ENCODE measurements at places on chromosomes 13 and 19.
A peak's percentile ranks its signal among the peaks of the same experiment; 100 is the strongest.

DNA sequence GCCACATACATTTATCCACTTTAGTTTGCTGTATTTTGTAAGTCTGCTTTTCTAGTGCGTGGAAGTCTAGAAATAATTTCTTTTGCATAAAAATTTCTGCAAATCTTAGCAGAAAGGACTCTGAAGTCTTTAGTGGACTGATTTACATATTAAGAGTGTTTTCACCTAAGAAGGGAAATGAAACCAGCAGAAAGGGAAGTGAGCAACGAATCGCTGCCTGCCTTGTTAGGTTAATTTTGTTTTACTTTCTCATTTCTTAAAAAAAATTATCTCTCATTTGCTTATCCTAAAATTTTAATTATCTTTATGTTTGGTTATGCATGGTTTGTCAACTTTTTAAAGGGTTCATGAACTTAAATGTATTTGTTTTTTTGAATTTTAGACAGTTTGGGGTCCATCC, 767 bp upstream of the GPR18 start:
- no peak for DNase-seq

- DNase-seq = no peak
These were observed 154.2 kb downstream of the SUCLA2 start for GRCh38 chr13:47846886-47847285.

- DNase-seq = no peak
These were observed at the start of gene CALM3 for GRCh38 chr19:46601318-46602224. TSS of gene CALM3 (plus strand) at chr19:46601330. CDS start at chr19:46601435, 105 bp downstream.

- no peak for DNase-seq
These were observed 13.4 kb downstream of the RB1 start for GRCh38 chr13:48316826-48317510.

GRCh38 chr13:29799041-29799440, 51.4 kb downstream of the UBL3 start:
- DNase-seq = no peak

DNA sequence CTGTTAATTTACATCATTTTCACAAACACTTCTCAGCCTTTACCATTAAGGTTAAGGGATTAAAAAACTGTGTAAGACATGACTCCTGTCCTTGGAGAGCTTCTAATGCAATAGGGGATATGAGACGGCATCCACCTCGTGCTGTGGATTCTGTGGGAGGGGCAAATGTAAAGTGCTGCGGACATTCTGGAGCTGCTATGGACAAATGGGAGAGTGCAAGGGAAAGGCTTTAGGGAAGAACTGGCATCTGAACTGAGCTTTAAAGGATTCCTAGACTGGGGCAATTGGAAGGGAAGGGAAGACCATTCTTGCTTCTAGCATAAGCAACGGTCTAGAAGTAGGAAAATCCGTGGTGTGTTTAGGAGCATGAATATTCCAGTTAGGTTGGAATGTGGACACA, 31.4 kb downstream of the CDADC1 start:
- DNase-seq = no peak

GRCh38 chr13:33139184-33139583, 123.0 kb downstream of the KL start:
- no peak for DNase-seq

- peak; percentile 75 for DNase-seq
These were observed 2.7 kb upstream of the CNN1 start for GRCh38 chr19:11535792-11536595.

DNA sequence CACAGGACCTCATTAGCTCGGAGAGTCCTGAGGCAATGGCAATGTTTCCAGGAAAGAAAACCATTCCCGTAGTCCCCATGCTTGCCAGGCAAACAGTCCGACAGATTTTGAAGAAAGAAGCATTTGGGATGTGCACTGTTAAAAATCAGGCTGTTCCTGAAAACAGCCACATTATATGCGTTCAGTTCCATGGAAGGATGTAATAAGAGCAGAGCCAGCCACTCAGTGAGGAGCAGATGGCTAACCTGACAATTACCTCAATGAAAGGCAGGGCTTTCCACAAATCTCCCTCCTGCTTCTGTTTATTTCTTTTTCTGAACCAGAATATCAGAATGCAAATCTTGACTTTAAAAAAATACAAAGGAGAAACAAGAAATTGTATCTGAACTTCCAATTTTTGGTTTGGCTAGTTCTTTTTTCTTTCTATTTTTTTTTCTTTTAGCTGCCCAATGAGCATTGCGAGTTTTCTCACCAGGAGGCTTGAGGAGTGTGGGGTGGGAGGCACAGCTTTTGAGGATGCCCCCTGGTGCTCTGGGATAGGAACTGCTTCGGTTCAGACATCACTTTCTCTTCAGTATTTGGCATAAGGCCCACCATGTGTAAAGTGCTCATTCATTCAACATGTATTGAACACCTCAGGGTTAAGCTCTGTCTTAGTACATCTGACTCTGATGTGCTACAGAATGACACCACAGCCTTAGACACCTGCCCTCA, 124.2 kb downstream of the TBC1D4 start:
- DNase-seq = no peak

DNA sequence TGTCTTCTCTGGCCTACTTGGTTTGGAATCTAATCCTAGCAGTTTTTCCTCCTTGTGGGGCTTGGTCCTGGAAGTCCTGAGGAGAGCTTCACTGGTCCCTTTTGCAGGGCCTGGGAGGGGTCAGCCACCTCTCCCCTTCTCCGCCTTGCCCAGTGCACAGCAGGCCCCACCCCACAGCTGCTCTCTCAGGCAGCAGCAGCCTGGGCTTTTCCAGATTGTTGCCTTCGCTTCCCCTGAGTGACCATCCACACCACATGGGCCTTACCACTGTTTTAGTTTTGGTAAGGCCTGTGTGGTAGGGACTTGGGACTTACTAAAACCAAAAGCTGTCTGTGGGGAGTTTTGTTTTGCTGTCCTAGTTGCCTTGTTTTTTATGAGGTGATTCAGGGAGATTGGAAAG, 11.5 kb downstream of the MPHOSPH8 start:
- no peak for DNase-seq

DNA sequence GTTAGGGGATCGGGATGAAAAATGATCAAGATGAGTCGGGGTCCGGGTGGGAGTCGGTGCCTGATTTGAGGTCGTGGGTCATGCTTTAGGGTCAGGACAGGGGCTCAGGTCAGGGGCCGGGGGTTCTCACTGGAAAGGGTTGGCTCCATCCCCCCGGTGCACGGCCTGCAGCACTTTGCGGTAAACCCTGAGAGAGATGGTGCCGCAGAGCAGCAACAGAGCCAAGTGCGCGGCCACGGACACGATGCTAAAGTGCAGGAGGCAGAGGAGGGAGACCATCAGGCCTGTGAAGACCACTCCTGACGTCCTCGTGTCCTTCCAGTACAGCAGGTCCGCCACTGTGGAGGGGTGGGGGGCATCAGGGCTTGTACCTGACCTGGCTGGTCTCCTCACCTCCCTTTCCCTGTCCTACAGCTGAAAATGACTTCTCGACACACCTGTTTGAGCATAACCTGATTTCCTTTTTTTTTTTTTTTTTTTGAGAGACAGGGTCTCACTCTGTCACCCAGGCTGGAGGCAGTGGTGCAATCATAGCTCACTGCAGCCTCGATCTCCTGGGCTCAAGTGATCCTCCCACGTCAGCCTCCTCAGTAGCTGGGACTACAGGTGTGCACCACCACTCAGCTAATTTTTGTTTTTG, 7.5 kb downstream of the RTN2 start:
- no peak for DNase-seq

DNA sequence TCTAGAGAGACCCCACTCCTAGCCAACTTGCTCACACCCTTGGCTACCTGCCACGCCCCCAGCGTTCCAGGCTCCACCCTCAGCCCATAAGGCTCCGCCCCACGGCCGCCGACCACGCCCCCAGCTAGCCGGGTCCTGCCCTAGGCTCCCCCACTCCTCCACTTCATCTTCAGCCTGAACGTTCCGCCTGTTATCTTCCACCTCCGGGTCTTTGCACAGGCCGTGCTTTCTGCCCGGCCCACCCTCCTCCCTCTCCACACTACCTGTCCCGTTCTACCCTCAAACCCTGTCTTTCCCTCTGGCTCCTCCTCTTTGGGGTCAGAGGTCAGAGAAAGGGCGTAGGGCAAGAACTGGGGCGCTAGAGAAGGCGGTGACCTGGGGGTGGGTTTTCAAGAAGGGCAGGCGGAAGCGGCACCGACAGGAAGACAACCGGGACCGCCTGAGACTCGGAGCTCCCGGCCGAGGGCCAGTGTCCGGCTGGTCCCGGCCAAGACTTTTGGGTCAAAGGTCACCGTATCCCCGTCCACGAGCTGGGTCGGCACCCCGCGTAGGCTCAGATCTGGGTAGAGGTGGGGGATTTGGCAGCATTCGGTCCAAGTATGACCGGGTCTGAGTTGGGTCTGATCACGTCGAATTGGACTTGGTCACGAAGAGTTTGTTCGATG, 2.2 kb downstream of the PDE4C start:
- no peak for DNase-seq

GRCh38 chr13:37270226-37271001, 164.9 kb upstream of the CSNK1A1L start:
- no peak for DNase-seq

DNA sequence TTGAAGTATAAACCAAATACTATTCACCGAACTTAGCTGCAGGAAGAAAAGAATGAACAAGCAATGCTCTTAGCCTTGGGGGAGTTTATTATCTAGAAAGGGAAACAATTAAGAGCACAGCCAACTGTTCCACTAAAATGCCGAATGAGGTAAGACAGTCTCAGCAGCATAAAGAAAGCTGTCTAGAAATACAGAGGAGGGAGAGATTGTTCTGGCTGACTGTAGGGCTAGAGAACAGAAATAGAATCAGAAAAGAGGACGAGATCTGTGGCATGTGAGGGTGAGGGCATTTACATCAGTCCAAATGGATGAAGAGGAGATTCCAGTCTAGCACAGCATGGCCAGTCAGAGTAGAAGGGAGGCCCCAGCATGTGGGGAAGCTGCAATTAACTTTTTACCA, 56.8 kb upstream of the TNFRSF19 start:
- no peak for DNase-seq

DNA sequence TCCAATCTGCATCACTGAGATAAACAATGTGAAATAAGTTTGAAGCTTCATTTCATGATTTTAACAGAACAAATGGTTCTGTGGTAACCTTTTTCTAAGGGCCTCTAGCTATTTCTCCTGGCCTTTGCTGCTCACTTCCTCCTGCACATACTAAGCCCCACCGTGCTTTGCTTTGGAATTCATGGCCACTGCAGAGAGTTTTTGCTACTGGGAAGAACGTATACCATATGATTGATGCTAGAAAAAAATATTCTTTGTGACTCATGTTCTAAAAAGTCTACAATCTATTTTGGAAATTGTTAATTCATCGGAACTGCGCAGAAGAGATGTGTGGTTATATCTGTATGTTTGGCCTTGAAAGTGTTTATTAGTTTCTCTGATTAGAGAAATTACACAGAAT, 747.3 kb downstream of the PCDH9 start:
- no peak for DNase-seq

DNA sequence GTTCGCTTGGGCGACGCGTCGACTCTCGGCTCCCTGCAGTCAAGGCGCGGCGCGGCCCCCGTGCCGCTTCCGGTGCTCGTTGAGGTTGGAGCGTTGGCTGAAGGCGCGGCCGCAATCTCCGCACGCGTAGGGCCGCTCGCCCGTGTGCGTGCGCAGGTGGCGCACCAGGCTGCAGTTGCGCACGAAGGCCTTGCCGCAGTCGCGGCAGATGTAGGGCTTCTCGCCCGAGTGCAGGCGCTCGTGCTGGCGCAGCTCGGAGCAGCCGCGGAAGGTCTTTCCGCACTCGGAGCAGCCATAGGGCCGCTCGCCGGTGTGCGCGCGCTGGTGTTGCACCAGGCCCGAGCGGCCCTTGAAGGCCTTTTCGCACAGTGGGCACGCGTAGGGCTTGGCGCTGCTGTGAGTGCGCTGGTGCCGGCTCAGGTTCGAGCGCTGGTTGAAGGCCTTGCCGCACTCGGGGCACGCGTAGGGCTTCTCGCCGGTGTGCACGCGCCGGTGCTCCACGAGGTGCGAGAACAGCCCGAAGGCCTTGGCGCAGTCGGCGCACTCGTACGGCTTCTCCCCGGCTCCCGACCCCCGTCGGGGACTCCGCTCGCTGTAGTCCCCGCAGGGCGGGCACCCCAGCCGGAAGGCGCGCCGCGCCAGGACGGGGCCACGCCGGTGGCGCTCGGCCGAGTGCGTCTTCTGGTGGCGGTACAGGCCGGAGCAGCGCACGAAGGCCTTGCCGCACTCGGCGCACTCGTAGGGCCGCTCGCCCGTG, 5.3 kb upstream of the ZNF497 start:
- DNase-seq = no peak

- no peak for DNase-seq
These were observed 18.3 kb downstream of the UBAC2 start for GRCh38 chr13:99218969-99219368.

GRCh38 chr19:18294467-18294864, 13.0 kb upstream of the JUND start:
- DNase-seq = no peak

DNA sequence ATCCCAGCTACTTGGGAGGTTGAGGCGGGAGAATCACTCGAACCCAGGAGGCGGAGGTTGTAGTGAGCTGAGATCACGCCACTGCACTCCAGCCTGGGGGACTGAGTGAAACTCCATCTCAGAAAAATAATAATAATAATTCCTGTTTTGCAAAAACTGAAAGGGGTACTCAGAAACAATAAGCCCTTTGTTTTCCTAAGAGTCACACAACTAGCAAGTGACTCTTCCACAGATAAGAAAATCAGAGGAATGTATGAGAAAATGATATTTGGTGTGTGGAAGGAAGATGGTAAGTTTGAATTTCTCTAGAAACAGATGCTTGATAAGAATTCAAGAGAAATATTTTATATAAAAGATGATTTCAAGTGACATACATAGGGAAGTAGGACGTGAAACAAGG, 35.1 kb downstream of the SYDE1 start:
- no peak for DNase-seq

- DNase-seq = no peak
These were observed 15.2 kb upstream of the ERCC2 start for GRCh38 chr19:45385392-45386221.

DNA sequence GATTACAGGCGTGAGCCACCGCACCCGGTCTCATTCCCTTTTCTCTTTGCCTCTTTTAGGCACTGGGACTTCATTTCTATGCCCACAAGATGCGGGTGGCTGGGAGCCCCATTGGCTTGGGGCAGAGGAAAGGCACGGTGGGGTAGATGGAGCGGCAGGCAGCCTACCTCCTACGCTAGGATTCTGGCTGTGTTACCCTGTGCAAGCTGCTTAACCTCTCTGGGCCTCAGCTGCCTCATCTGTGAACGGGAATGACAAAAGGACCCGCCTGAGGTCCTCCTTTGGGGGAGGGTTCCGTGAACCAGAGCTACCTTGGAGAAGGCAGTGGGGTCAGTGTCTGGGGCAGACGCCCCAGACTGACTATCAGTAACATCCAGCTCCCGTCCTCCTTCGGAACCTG, 9.3 kb upstream of the LINGO3 start:
- no peak for DNase-seq

DNA sequence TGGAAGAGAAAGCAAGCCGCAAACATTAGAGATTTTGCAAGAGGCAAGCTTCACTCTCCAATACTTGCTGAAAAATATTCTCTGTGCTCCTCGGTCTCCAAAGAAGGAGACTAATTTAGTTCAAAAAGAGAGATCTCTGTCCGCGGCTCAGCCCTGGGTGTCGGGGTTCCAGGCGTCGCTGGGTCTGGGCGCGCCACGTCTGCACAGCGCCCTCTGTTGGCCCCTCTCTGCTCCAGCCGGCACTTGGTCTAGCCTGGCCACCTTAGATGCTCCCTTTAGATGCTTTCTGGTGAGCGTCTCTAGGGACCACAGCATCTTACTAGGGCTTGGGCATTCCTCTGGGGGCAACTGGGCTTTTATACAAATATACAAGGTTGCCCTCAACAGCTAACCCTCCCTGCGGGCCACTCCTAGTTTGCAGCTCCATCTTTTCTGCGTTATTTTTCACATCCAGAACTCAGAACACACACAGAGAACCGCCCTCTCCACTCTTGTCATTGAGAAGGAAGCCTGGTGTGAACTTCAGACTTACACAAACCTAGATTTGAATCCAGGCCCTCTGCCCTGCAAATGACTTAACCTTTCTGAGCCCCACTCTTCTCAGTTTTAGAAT, 78.3 kb downstream of the CYSLTR2 start:
- no peak for DNase-seq

All from GOT3 (cell line).